ENCODE measurements at places on chromosomes 5 and 9. TPM values are rescaled to one million over a fixed set of nuclear protein-coding genes. Genes with fewer than 3 reads are reported as not detected.

- DNase-seq = peak; percentile 14
- peak overlapping the region; percentile 77 for H3K27ac ChIP-seq
- H3K36me3 ChIP-seq = no peaks in the 10 kb centered on the region
- peaks cover 25% of the 10 kb centered on the region for H3K4me1 ChIP-seq
- no peak overlapping the region for H3K4me3 ChIP-seq
These were observed 49.9 kb upstream of the SNCAIP start for GRCh38 chr5:122262103-122262502.

GRCh38 chr9:125749287-125749935, 2.2 kb downstream of the PBX3 start:
- peaks cover 25% of the 10 kb centered on the region for H3K4me1 ChIP-seq
- peak overlapping the region; percentile 72 for H3K4me3 ChIP-seq
- H3K27me3 ChIP-seq = no peaks in the 10 kb centered on the region
- H3K27ac ChIP-seq = no peak overlapping the region

GRCh38 chr5:98638701-98639100, 134.8 kb upstream of the RGMB start:
- no peak overlapping the region for H3K4me3 ChIP-seq
- no peaks in the 10 kb centered on the region for H3K36me3 ChIP-seq

GRCh38 chr9:35728041-35728971, 3.7 kb downstream of the TLN1 start:
- H3K27me3 ChIP-seq = no peaks in the 10 kb centered on the region
- peaks cover 27% of the 10 kb centered on the region for H3K36me3 ChIP-seq
- peaks cover 47% of the 10 kb centered on the region for H3K4me1 ChIP-seq
- peak overlapping the region; percentile 93 for H3K4me3 ChIP-seq
- peak; percentile 86 for DNase-seq

DNA sequence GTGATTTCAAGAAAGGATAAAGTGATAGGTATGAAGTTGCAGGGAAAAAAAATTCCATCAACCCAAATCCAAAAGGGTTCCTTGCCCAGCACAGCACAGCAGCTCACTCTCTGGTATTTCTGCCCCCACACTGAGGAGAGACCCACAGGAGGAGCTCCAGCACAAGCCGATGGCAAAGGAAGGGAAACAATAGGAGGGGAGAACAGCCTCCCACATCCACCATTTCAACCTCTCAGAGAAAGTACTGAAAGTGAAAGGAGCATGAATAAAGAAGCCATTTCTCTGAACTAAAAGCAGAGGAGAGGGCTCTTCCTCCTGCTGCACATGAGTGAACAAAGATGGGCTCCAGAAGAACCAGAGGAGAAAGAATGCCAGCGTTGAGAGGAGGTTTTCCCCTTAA, 54.9 kb upstream of the ZSWIM6 start:
- H3K4me3 ChIP-seq = no peak overlapping the region
- H3K27ac ChIP-seq = peak overlapping the region; percentile 0
- no peaks in the 10 kb centered on the region for H3K27me3 ChIP-seq
- H3K4me1 ChIP-seq = peaks cover 22% of the 10 kb centered on the region
- DNase-seq = peak; percentile 49
- no peaks in the 10 kb centered on the region for H3K36me3 ChIP-seq

DNA sequence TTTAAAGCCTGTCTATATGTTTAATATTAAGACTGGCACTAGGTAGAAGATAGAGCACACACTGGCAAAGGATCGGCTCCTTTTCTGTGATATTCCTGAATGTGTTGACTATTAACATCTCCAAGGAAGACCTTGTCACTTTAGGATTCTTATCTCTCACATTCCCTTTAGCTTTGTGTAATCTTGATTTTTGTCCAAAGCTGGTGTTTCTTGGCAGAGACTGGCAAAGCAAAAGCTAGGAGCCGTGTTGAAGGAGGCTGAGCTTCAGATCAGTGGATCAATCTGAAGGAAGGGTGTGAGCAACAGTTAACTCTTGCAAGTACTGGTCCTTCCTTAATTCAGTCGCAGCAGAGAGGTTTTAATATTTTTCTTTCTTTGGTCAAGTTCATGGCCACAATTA, 830.4 kb upstream of the ZNF608 start:
- H3K36me3 ChIP-seq = no peaks in the 10 kb centered on the region
- no peak for DNase-seq
- H3K27me3 ChIP-seq = no peaks in the 10 kb centered on the region
- no peak overlapping the region for H3K27ac ChIP-seq
- H3K4me3 ChIP-seq = no peak overlapping the region

DNA sequence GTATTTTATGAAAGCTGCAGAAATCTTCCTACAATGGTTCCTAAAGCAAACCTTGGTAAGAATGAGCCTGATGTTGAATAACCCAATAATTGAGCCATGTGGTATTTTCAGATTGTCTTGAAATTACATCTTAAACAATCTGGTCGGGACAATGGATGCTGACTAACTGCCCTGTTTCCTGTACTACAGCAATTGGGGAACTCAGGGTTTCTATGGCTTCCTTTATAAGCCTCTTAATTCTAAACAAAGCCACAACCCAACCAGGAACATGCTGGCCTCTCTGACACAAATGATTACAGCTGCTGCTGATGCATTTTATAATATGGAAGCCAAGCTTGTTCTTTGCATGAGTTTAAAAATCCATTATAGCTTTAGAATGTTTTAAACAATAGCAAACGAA, 30.2 kb downstream of the PTPN3 start:
- no peaks in the 10 kb centered on the region for H3K27me3 ChIP-seq
- no peaks in the 10 kb centered on the region for H3K4me1 ChIP-seq
- no peaks in the 10 kb centered on the region for H3K36me3 ChIP-seq
- DNase-seq = no peak

- peak; percentile 2 for DNase-seq
- H3K4me3 ChIP-seq = no peak overlapping the region
- H3K27ac ChIP-seq = no peak overlapping the region
- no peaks in the 10 kb centered on the region for H3K27me3 ChIP-seq
- no peaks in the 10 kb centered on the region for H3K36me3 ChIP-seq
These were observed 20.9 kb downstream of the OR2Y1 start for GRCh38 chr5:180718810-180719453.

DNA sequence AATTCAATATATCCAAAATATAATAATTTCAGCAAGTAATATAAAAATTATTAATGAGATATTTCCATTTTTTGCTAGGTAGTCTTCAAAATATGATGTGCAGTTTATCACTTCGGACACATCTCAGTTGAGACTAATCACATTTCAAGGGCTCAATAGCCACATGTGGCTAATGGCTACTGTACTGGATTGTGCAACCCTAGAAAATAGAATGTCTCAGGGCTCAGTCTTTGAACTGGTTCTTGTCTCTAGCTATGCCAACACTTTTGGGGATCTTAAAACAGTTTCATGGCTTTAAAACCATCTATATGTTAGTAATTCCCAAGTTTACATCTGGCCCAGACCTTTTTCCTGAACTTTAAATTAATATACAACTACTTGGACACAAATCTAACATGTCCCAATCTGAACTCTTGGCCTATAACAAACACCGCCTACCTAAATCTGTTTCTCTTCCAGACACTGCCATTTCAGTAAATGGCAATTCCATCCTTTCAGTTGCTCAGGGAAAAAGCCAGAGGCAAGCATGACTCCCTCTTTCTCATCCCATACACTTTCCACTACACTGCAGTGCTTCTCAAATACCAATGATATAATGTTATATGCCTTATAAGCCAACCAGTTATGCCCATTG, 18.8 kb downstream of the PTAR1 start:
- no peak overlapping the region for H3K27ac ChIP-seq
- DNase-seq = no peak
- H3K36me3 ChIP-seq = peaks cover under 1% of the 10 kb centered on the region
- H3K4me1 ChIP-seq = no peaks in the 10 kb centered on the region
- H3K27me3 ChIP-seq = no peaks in the 10 kb centered on the region
- H3K4me3 ChIP-seq = no peak overlapping the region

GRCh38 chr5:41736641-41737040, 133.6 kb downstream of the OXCT1 start:
- H3K4me3 ChIP-seq = no peak overlapping the region
- peak; percentile 19 for DNase-seq
- H3K36me3 ChIP-seq = no peaks in the 10 kb centered on the region
- H3K4me1 ChIP-seq = no peaks in the 10 kb centered on the region
- no peak overlapping the region for H3K27ac ChIP-seq
- no peaks in the 10 kb centered on the region for H3K27me3 ChIP-seq

GRCh38 chr5:115657881-115658233, 32.0 kb upstream of the TMED7 start:
- peak; percentile 92 for DNase-seq
- H3K27me3 ChIP-seq = no peaks in the 10 kb centered on the region
- no peaks in the 10 kb centered on the region for H3K36me3 ChIP-seq
- H3K27ac ChIP-seq = peak overlapping the region; percentile 22
- H3K4me1 ChIP-seq = peaks cover 14% of the 10 kb centered on the region
- H3K4me3 ChIP-seq = no peak overlapping the region

- H3K27me3 ChIP-seq = no peaks in the 10 kb centered on the region
- H3K4me1 ChIP-seq = peaks cover 19% of the 10 kb centered on the region
- no peak overlapping the region for H3K4me3 ChIP-seq
- DNase-seq = peak; percentile 76
- no peaks in the 10 kb centered on the region for H3K36me3 ChIP-seq
These were observed 5.6 kb downstream of the KLHL3 start for GRCh38 chr5:137730336-137730735.

- H3K36me3 ChIP-seq = no peaks in the 10 kb centered on the region
- H3K4me1 ChIP-seq = no peaks in the 10 kb centered on the region
- H3K27me3 ChIP-seq = no peaks in the 10 kb centered on the region
- no peak for DNase-seq
- no peak overlapping the region for H3K4me3 ChIP-seq
These were observed 7.9 kb upstream of the ENG start for GRCh38 chr9:127862075-127863011.

GRCh38 chr5:122703203-122703602, 71.7 kb upstream of the SNX2 start:
- H3K27me3 ChIP-seq = no peaks in the 10 kb centered on the region
- H3K4me1 ChIP-seq = no peaks in the 10 kb centered on the region
- no peak overlapping the region for H3K27ac ChIP-seq
- no peaks in the 10 kb centered on the region for H3K36me3 ChIP-seq

DNA sequence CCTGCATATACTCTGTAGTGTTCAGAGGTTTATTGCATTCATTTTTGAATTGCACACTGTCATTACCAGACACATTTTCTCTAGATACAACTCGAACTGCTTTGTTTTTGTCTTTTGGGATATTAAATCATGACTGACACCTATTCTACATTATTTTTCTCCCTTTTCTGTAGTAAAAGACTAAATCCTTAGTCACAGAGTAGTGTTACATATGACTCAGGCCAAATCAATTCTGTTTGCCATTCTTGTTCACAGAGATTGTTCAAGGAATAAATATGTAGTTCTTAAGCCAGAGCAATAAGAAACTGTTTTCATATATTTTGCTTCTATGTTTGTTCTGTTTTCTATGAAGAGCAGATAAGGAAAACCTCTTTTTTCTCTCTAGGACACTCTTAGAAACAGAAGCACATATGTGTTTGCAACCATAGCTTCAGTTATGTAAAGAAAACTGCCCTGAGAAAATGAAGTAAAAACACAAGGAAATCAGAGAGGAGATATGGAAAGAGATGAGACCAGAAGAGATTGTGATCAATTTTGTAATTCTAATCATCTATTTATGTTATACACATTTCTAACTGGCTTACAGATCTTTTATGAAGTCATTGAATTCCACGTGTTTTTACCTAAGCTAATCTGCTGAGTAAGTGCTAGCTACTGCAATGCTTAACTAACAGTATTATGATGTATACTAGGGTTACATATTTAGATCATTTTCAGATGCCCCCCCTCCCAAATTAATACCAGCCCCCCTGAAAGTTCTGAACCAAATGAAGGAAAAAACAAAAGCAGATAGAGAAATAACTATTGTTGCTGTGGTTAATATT, 1995.6 kb upstream of the CDH6 start:
- peak; percentile 27 for DNase-seq
- H3K36me3 ChIP-seq = no peaks in the 10 kb centered on the region
- peaks cover 3% of the 10 kb centered on the region for H3K4me1 ChIP-seq
- no peaks in the 10 kb centered on the region for H3K27me3 ChIP-seq
- H3K27ac ChIP-seq = peak overlapping the region; percentile 46

- H3K27ac ChIP-seq = no peak overlapping the region
- no peaks in the 10 kb centered on the region for H3K36me3 ChIP-seq
- H3K4me1 ChIP-seq = peaks cover 14% of the 10 kb centered on the region
- peaks cover 9% of the 10 kb centered on the region for H3K27me3 ChIP-seq
These were observed 391 bp upstream of the NRG2 start for GRCh38 chr5:140043508-140043872.

DNA sequence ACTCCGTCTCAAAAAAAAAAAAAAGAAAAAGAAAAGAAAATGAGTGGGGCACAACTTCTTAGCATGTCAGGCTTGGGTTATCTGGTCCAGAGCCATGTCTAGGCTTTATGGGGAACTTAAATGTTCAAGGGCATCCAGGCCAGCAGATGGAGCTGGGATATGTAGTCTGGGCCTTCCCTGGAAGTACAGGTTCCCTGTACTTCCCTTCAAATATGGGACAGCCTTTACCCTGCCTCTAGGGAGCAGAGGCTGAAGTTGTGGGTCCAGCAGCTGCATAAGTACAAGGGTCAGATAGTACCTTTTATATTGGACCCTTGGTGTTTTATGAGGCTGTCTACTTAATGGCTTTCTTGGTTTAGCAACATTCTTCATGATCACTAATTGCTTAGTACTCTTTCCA, 42.1 kb downstream of the FAF2 start:
- H3K27me3 ChIP-seq = no peaks in the 10 kb centered on the region
- no peak for DNase-seq
- H3K27ac ChIP-seq = no peak overlapping the region
- peaks cover 48% of the 10 kb centered on the region for H3K36me3 ChIP-seq

DNA sequence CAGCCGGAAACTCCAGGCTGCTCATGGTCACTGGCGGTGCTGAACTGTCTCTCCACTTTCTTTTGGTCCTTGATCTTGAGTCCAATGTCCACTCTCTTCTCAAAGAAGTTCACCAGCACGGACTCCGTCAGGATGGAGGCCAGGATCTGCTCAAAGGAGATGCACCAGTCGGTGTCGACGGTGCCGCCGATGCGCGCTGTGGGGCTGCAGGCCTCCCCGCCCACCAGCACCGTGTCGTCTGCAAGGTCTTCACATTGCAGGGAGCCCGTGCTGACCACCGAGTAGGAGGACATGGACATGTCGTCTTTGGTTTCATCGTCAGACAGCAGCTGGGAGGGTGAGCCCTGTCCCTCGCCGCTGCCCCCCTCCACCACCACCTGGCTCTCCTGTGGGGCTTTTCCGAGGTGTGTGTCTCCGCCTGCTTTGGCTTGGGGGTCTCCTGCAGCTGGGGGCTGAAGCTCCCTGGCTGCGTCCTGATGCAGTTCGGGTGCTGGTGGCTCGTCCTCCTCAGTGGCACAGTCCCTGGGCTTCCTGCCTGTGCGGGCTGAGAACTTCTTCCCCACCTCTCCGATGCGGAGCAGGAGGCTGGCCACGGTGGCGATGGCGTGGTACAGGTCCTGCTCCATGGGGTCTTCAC, 5.0 kb upstream of the MRNIP start:
- H3K4me1 ChIP-seq = no peaks in the 10 kb centered on the region
- no peak overlapping the region for H3K27ac ChIP-seq
- no peak for DNase-seq
- H3K36me3 ChIP-seq = peaks cover 9% of the 10 kb centered on the region

- H3K27me3 ChIP-seq = no peaks in the 10 kb centered on the region
- peaks cover 7% of the 10 kb centered on the region for H3K4me1 ChIP-seq
- H3K27ac ChIP-seq = no peak overlapping the region
- no peaks in the 10 kb centered on the region for H3K36me3 ChIP-seq
- DNase-seq = no peak
These were observed 81.8 kb downstream of the ARRDC3 start for GRCh38 chr5:91301106-91301846.

ZNF346 gene
- total RNA-seq = 11.1 TPM

ABLIM3 gene
- 3.9 TPM for total RNA-seq

SLC6A3 gene
- 0.07 TPM for total RNA-seq

CHMP5 gene
- 109 TPM for total RNA-seq

OBP2B gene
- not detected for total RNA-seq

ASS1 gene
- 182 TPM for total RNA-seq

HMMR gene
- total RNA-seq = 4.0 TPM

POU5F2 gene
- 0.54 TPM for total RNA-seq

TICAM2 gene
- 6.8 TPM for total RNA-seq

PCDHA12 gene
- 13.8 TPM for total RNA-seq

CCL27 gene
- total RNA-seq = not detected

SUSD3 gene
- not detected for total RNA-seq
